ENCODE measurements at places on chromosomes 12 and 14. TPM values are rescaled to one million over a fixed set of nuclear protein-coding genes. Genes with fewer than 3 reads are reported as not detected.

- DNase-seq = no peak
These were observed 442.8 kb upstream of the FBXO33 start for GRCh38 chr14:39875028-39875427.

DNA sequence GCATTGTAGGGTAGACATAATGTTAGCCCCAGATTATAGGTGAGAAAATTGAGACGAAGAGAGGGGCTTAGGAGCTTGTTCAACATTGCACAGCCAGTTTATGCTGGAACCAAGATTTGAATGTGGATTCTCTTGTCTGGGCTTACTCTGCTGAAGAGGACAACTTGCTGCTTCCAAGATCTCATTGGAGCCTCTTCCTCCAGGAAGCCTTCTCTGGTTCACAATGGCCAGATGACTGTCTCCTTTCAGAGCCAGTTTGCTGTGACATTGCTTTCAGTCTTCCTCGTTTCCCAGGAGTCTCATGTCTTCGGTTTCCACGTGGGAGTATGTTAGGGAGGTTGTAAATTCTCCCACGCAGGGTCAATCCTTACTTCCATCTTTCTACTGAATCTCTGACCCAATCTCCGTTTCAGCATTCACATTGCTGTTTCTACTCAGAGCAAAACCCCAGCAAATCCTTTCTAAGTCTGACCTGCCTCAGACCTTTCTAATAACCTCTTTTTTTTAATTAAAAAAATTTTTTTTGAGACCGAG is 62.2 kb upstream of the LHX5 start:
- DNase-seq = no peak

DNA sequence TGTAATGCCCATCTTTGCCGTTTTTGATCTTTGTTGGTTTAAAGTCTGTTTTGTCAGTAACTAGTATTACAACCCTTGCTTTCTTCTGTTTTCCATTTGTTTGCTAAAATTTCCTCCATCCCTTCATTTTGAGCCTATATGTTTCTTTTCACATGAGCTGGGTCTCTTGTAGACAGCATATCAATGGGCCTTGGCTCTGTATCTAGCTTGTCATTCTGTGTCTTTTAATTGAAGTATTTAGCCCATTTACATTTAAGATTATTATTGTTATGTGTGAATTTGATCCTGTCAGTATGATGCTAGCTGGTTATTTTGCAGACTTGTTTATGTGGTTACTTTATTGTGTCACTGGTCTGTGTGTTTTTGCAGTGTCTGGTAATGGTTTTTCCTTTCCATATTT is 913.2 kb downstream of the TRHDE start:
- no peak for DNase-seq

DNA sequence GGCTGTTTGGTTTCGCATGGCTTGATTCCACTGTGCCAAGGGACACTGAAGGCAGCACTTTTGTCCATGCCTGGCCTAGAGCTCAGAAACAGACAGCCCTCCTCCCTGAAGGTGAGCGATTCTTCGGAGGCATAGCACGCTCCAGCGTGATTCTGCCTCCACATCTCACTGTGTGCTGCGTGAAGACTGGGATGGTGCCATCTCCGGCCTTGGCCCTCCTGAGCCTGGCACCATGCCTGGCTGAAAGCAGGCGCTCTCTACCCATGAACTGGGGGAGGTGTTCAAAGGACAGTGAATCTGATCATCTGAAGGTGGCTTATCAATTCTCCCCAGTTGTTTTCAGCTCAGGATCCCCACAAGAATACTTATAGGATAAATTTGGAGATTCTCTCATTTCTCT is 187.4 kb downstream of the TTC7B start:
- DNase-seq = no peak

DNA sequence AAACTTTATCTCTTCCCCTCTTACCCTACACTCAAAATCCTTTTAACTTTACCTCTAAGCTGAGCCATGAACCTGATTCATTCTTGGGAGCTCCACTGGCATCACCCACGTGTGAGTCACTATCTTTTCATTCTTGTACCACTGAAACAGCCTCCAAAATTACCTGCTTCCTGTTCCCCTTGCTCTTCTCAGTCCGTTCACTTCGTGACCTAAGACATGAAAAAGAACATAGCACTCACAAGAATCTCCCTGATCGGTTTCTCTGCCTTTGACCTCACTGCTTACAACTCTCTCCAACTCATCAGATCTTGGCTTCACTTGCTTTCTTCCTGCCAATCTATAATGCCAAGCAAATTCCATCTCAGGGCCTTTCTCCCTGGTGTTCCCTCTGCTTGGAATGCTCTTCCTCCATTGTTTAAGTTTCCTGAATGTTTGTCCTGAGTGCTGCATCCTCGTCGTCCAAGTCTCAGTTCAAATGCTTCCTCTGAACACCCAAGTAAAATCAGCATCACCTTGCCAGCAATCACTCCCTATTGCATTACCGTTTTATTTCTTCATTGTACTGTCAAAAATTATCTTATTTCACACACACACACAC is 9.2 kb downstream of the GLIPR1 start:
- DNase-seq = no peak

DNA sequence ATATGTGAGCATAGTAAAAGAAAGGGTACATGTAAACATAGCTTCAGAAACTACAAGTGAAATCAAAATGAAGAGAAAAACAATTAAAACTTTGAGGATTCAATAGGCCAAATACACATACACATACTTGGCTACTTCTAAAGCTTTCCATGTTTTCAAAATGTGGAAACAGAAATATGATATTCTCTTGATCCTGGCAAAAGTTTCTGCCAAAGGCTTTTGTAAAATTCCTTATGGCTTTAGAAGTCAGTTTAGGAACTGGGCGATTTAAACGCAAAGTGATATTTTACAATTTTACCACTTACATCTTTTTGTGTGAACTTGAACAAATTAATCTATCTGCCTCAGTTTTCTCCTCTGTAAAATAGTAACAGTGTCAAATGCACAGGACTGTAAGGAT is 756.4 kb downstream of the C12orf50 start:
- DNase-seq = no peak

DNA sequence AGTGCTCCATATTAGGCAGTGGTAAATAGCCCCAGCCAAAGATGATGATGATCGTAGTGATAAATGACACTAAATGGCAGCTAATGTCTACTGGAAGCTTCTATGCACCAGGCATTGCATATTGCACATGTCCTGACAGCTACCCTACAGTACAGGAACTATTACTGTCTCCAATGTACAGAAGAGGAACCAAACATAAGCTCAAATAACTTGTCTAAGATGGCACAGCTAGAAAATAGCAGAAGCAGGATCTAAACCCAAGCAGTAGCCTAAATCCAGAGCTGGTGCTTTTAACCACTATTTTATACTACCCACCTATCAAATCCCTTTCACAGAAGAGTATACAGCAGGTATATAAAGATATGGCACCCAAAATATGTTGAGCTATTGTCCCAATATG is 28.9 kb downstream of the ESR2 start:
- DNase-seq = no peak

DNA sequence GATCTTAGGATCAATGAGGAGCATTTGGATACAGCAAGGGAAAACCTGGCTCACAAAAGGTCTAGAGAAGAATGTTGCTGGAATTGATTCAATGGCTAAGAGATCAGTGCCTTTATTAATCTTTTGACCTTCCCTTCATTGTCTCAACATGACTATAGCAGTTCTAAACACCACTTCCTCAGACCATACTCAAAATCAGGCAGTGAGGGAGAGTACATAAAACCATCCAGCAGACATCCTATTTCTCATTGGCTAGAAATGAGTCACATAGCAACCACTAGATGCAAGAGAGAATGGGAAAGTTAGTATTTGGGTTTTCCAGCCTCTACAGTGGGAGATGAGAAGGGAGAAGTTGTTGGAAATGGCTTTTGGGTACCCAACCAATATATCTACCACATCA is 151.4 kb upstream of the NUDT4 start:
- DNase-seq = no peak

GRCh38 chr14:89237921-89238529 is 179.0 kb downstream of the FOXN3 start:
- no peak for DNase-seq

DNA sequence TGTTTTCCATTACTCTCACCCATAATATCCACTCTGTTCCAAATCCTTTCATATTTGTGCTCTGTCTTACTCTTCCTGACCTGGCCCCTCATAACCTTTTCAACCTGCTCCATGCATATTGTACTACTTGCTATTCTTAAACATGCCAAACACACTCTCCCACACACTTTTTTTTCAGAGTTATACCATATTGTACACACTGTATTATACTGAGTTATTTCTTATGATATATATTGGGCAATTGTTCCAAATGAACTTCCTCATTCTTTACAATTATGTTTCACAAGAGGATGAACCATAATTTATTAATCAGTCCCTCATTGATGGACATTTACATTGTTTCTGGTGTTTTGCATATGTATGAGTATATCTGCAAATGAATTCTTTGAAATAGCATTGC is 18.5 kb downstream of the ATL1 start:
- no peak for DNase-seq

- DNase-seq = no peak
These were observed 886.7 kb downstream of the NRXN3 start for GRCh38 chr14:79056879-79057278.

DNA sequence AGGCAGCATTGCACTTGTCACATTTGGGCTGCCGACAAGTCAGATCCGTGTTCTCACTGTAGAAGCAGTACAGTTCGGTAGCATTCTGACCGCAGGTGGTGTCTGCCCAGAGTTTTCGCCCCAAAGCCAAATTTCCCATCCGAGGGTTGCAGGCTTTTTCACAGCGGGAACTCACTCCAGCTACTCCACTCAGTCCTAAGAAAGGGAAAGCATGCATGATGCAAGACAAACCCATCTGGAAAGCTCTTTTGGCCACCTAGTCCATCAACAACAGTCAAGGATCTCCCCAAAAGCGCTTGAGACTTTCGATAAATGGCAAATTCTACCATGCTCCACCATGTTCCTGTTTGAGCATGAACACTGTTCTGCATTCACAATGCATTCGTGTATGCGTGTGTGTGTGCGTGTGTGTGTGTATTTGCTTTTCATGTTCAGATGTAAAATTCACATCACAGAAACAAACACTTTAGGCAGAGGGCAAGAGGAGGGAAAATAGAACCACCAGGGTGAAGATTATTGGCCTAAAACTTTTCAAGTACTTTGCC is 3.2 kb downstream of the NTN4 start:
- no peak for DNase-seq

- no peak for DNase-seq
These were observed 130.5 kb downstream of the ZFP36L1 start for GRCh38 chr14:68662392-68662791.

- DNase-seq = peak; percentile 60
These were observed 53.1 kb upstream of the STON2 start for GRCh38 chr14:81453166-81453766.

- DNase-seq = no peak
These were observed 7.7 kb upstream of the PCK2 start for GRCh38 chr14:24086193-24086955.

DNA sequence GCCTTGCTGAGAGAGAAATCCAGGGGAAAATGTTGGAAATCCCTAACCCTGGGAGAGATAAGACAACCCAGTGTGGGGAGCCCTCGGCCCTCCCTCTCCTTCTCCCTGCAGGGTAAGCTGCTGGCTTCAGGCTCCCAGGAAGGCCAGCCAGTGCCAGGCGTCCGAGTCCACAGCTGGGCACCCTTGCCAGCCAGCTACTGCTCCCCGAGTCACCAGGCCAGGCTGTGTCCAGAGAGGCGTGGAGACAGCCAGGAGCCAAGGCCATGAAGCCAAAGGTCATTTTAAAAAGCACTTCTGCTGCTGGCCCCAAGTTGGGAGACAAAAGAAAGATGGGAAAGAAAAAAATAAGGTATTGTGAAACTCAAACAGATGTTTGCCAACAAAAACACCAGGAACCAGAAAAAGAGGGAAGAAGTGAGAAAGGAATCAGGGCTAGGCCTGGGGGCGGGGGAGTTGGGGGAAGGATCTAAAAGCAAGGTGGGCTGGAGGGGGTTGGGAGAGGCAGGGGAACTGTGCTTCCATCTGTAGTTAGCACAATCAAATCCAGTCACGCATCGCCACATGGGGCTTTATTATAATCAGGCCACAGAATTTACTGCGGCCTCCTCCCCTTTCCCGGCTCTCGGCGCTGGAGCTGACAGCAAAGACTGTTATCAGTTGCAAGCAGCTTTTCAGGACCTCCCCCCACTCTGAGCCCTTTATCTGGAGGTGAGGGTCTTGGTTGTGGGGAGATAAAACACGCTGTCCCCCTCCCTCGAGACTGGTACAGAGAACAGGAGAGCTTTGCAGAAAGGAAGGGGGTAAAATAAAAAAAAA is 33.5 kb downstream of the RBM19 start:
- peak; percentile 92 for DNase-seq

DNA sequence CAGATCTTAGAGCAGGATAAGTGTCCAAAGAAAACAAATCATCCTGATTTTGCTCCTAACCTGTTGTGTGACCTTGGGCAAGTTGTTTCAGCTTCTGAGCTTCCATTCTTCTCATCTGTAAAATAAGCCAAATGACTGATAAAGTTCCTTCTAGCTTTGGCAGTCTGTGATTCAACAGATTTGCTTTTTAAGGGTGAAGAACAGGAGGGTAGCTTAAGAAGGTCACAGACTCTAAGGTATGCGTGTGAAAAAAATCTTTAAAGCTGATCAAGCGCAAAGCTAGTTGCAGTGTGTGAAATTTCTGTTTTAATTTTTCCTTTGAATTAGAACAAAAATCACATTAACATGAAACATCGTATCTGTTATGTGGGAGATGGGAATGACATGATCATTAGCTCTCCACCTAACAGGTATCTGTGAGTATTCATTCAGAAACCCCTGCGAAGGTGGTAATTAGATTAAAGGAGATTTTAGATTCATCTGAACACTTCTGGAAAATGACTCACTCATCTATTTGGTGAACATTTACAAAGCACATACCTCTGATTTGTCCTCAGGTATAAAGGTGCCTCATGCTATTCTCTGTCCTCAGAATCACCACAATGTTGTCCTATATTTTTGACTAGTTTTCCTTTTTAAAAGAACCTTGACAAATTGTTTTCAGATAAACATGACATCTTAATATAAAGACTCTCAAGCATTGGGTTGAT is 131.9 kb upstream of the CPM start:
- no peak for DNase-seq

DNA sequence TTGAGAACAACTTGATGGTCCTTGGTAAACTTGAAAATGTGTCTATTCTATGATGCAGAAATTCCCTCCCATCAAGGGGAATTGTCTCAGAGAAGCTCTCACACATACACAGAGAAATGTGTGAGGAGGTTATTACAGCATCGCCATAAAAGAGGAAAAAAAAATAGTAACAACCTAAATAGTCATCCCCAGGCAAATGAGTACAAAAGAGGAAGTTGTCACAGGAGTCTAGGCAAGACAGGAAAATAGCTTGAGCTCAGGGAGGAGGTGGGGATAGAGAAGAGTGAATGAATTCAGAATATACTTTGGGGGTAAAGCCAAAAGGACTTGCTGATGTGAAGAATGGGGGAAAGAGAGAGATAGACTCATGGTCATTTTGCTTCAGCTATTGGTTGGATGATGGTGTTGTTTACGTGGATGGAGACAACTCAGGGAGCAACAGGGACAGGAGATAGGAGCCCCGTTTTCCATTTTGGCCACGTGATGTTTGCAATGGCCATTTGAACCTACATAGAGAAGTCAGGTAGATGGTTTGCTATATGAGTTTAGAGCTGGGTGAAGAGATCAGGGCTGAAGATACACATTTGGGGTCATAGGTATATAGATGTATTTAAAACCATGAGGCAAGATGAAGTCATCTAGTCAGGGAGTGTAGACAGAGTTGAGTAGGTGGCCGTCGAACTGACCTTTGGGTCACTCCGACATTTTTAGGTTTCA is 20.3 kb downstream of the LRRC74A start:
- no peak for DNase-seq

PXN gene
- total RNA-seq = 32.6 TPM

SLC7A8 gene
- 10.1 TPM for total RNA-seq

TPPP2 gene
- 0.98 TPM for total RNA-seq

BHLHE41 gene
- 1.00 TPM for total RNA-seq

ERBB3 gene
- total RNA-seq = 53.6 TPM

MANSC4 gene
- not detected for total RNA-seq

NRXN3 gene
- total RNA-seq = 0.06 TPM

Measured in right lobe of liver (tissue), 6 donors.